Renal pelvis (tissue), 12 donors: ENCODE measurements at places on chromosomes 11 and 22.
A peak's percentile ranks its signal among the peaks of the same experiment; 100 is the strongest.

- DNase-seq = no peak
Observed at GRCh38 chr11:56910785-56911184, 77.9 kb upstream of the OR5AK2 start.

- DNase-seq = no peak
Observed at GRCh38 chr11:64092761-64093136, 57.0 kb downstream of the FLRT1 start.

GRCh38 chr11:48002561-48002960 lies 22.2 kb downstream of the PTPRJ start:
- no peak for DNase-seq

GRCh38 chr22:45511847-45512261 lies 9.2 kb downstream of the FBLN1 start:
- peak; percentile 73 for DNase-seq

DNA sequence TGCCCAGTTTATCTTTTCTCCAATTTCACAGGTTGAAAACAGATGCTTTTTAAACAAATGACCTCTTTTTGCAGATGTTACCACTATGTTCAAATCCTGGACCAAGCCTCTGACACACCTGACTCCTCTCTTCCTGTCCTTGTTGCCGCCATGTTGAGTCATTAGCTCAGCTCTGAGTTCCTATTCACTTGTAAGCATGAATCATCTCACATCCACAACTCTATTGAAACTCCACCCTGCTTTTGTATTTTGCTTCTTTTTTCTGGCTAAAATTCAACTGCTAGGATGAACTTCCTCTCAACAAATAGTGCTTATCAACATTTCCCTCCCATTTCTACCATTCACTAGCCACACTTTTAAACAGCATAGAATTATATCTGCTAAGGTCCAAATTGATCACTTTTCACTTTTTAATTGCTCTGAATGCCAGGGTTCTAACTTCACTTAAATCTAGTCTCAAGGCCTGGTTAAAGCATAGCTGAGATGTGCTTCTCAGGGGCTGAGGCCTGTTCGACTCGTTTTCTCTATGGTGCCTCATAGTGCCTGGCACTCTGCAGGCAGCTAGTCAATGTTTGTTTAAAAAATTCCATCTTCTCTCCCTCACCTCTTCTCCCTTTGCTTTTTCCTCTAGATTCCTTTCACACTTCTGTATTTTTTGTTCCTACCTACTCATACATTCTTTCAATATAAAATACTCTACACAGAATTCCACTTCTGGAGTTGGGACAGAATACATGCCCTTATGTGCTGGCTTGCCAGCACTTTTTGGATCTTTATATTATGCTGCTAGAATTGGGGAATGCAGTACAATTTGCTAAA lies 3.9 kb downstream of the JOSD1 start:
- no peak for DNase-seq

- peak; percentile 9 for DNase-seq
Observed at GRCh38 chr11:107677924-107678631, 33.8 kb downstream of the SLN start.
